ENCODE measurements at places on chromosomes 1 and 21.

GRCh38 chr1:76510672-76511557, 356.4 kb upstream of the ST6GALNAC5 start:
- peak; percentile 56 for DNase-seq

GRCh38 chr21:27703791-27704190, 736.9 kb upstream of the ADAMTS5 start:
- DNase-seq, result no peak

GRCh38 chr21:27219068-27219467, 252.2 kb upstream of the ADAMTS5 start:
- DNase-seq, result no peak

- DNase-seq, result no peak
Measured at GRCh38 chr1:7052701-7053100, 267.4 kb downstream of the CAMTA1 start.

DNA sequence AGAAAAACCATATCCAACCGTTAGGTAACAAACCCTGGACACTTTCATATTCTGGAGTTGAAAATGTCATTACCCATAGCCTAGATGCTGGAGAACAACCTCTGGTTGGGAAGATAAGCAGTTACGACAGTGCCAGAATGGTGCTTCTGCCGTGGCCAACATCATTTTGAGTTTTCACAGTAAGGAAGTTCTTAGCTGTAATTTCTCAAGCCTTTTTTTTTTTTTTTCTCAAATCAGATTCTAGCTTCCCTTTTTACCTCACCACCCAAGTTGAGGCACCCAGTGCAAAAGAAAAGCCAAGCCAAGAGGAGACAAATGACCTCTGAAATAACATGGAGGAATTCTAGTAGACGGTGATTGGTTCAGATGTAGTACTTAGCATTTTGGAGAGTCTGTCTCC, 21.8 kb downstream of the PPT1 start:
- DNase-seq, result no peak

All from iPS-NIHi11 (cell line).